Smooth muscle cell of bladder (primary cell): ENCODE measurements at places on chromosomes 11 and 22. TPM values are rescaled to one million over a fixed set of nuclear protein-coding genes. Genes with fewer than 3 reads are reported as not detected.

Gene GAS2L1
- total RNA-seq: 4.0 and 6.3 TPM in 2 replicates

Gene ABCC8
- not detected in 2 replicates for total RNA-seq

Gene ROM1
- 5.5 and 7.8 TPM in 2 replicates for total RNA-seq

Gene TRIM66
- total RNA-seq: 6.0 and 7.6 TPM in 2 replicates

Gene GLYAT
- total RNA-seq: not detected in 2 replicates

Gene SPDYC
- total RNA-seq: not detected in 2 replicates

Gene CDC45
- total RNA-seq: 1.7 and 3.1 TPM in 2 replicates

Gene TSPAN18
- total RNA-seq: 0.28 TPM in 1 of 2 replicates, not detected in the other

Gene FZD4
- total RNA-seq: 30.6 and 33.7 TPM in 2 replicates

Gene CAPN5
- 9.5 and 11.1 TPM in 2 replicates for total RNA-seq

Gene MUC2
- not detected in 2 replicates for total RNA-seq
